Left cardiac atrium (tissue), 4 donors: ENCODE measurements at places on chromosomes 6 and 20.

DNA sequence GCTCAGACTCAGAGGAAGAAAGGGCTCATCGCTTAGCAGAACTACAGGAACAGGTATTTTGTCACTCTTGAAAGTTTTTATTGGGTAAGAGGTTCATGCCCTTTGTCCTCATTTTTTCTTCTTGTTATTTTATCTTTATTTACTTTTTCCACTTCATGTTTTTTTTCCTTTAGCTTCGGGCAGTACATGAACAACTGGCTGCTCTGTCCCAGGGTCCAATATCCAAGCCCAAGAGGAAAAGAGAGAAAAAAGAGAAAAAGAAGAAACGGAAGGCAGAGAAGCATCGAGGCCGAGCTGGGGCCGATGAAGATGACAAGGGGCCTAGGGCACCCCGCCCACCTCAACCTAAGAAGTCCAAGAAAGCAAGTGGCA is 9.5 kb downstream of the BRD2 start:
- DNase-seq = no peak

DNA sequence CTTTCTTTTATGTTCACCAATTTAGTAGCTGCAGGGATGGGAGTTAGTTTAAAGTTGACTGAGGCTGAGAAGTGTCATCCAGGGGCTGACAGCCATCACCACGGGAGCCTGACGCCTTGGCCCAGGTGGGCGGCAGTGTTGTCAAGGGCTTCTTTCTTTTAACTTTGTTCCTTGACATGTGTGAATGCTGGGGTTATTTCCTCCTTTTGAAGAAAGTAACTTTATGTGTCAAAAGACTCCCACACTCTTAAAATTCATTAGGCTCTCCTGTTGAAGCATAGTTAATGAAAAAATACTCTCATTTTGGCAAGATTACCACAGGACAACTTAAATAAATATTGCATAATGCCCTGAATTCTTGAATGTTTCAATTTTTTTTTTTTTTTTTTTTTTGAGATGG is 50.0 kb downstream of the SASH1 start:
- DNase-seq = no peak

DNA sequence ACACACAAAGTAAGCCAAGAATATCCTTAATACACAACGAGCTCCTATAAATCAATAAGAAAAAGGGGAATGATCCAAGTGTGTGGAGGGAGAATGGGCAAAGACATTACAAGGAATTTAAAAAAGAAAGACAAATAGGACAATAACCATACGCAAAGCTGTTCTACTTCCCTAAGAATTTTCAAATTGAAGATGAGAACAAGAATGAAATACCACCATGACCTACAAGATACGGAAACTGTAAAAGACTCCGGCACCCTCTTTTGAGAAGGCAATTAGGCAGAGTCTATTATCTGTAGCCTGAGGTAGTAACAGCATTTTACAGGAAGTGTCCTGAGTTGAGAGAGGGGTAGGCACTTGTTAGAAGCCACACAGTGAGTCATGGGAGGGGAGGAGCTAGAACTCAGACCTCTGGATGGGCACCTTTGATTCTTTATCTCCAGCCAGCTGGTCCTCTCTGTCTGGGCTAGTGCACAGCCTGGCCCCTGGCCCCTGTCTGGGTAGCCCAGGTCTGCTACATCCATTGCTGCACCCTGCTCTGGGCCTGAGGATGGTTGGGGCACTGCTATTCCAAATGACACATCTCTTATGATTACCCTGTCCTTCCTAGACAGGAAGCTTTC is 15.3 kb downstream of the RSPO4 start:
- DNase-seq = no peak

DNA sequence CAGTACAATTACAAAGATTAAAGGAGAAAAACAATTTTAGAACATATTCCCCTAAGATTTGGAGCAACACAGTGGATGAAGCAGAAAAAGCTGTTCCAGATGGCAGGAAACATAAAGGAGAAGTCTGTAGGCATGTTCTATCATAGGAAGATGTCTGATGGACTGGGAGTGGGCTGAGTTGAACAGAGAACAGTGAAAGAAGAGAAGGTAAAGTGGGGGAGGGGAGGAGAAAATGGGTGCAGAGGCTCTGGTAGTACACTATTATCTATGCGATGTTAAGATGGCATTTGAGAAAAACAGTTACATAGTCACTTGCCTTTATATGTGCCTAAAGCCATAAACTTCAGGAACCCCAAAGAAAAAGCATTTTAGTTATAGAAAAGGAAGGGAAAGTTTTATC is 4.2 kb upstream of the PHIP start:
- no peak for DNase-seq

DNA sequence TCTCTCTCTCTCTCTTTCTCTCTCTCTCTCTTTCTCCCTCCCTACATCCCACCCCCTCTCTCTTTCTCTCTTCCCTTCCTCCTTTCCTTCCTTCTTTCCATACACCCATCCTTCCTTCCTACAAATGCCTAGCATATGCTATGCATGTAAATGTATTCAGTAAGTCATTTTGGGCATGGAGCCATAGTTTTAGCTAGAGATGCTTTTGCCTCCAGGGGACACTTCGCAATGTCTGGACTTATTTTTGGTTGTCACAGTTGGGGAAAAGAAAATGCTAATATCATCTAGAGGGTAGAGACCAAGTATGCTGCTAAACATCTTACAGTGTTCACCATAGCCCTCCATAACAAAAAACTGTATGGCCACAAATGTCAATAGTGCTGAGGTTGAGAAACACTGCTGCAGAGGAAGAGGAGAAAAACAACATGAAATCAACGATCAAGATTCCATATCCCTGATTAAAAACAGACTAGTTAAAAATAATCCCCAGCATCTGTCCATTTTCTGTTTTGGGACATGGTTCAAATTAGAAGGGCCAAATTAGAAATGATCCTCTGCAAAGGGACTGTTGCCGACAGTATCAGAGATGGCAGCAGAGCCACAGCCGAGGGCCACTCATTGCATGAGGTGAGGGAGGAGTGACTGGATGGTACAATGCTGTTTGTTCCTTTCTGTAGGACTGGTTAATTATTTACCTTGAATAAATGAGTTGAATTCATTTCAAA is 152.7 kb downstream of the SH3BGRL2 start:
- DNase-seq = no peak

GRCh38 chr20:63941282-63942081 is 14.7 kb downstream of the UCKL1 start:
- peak; percentile 82 for DNase-seq

- peak; percentile 68 for DNase-seq
Observed at GRCh38 chr6:46015119-46015968, at the start of gene CLIC5. Gene CLIC5, minus strand, starts transcription at chr6:46015860. Its CDS starts 318 bp downstream, at chr6:46015542.

DNA sequence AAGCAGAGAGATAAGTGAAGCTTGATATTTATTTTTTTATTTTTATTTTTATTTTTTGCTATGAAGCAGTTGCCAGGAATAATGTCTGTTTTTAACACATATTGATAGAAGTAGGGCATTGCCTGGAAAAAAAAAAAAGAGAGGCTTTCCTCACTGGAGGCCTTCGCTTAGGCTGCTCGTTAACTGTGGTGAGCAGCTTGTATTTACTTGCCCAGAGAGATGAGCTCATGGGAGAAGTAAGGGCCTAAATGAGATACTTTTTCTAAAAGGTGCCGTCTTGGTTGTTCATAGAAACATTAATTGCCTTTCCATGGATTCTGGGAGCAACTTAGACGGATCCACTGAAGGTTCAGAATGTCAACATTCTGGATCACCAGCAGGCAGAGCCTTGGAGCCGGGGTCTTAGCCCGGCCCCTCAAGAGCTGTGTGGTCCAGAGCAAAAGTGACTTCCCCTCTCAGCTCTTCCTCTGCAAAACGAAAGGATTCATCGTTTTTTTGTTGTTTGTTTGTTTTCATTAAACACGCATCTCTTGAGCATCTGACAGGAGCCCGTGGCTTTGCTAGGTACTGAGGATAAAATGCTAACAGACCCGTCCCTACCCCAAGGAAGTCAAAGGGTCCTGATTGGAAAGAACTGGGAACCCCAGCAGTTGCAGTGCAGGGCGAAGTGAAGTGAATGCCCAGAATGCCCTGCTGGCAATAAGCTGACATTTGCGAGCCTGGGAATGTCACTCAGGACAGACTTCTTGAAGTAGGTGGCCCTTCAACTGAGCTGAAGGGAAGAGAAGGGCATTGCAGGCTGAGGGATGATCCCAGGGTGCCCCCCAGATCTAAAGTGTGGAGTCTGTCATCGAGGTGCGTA is 138.5 kb downstream of the ZDHHC14 start:
- DNase-seq = no peak

DNA sequence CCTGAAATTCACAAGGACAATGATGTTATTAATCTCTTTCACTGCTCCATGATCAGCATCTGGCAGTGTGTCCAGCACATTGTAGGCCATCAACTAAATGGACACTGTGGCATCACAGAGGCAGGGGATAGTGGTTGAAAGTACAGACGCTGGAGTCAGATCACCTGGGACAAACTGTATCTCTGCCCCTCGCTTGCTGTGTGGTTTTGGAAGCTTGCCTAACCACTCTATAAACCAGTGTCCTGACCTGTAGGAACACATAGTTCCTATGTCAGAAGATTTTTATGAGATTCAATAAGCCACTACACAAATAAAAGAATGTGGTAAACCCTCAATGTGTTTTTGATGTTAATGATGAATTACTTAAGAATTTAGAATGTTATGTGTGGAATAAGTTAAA is 219.3 kb upstream of the RNF217 start:
- DNase-seq = no peak

- DNase-seq = no peak
Observed at GRCh38 chr20:52926505-52926904, 45.7 kb upstream of the TSHZ2 start.

GRCh38 chr6:45915780-45916468 is 99.7 kb downstream of the CLIC5 start:
- DNase-seq = no peak

GRCh38 chr6:160505970-160506369 is 157.8 kb downstream of the SLC22A3 start:
- DNase-seq = no peak

DNA sequence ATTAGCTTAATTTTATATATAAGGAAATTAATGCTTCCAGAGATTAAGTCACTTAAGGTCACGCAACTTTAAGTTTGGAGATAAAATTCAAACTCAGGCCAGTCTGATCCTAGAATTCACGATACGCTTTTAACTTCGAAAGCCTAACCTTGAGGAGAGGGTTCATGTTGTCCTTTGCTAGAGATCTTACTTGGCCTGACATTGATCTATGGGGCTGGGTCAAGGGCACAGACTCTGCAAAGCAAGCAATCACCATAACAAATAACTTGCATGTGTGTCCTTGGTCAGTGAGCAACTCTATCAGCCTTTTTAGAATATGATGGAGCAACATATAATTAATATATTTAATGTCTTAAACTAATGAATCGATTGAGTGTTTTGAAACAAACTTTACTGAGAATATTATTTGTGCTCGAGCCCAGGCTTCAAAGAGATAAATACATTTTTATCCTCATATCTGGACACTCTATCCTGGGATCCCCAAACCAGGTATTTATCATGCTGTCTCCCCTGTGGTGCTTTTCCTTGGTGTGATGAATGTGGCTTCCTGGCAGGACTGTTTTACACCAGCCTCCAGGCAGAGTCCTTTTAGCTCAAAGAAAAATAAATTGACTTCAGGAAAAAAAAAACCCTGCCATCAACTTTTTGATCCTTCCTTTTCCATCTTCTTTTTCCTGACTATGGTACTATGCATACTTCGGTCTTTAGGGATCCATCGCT is 29.1 kb downstream of the RPS12 start:
- no peak for DNase-seq
